ENCODE measurements at places on chromosomes 3 and 15.

GRCh38 chr3:171380711-171381425 lies 79.3 kb downstream of the TNIK start:
- no peak for DNase-seq

GRCh38 chr3:69725994-69726571 lies 13.2 kb upstream of the MITF start:
- no peak for DNase-seq

GRCh38 chr15:62739082-62739481 lies 303.5 kb upstream of the TPM1 start:
- DNase-seq, result no peak

GRCh38 chr3:149152420-149152819 lies 23.0 kb downstream of the HPS3 start:
- no peak for DNase-seq

- DNase-seq, result no peak
Observed at GRCh38 chr3:60630953-60631352, 620.3 kb downstream of the FHIT start.

- DNase-seq, result no peak
Observed at GRCh38 chr15:70869346-70869745, 15.4 kb upstream of the LARP6 start.
